Activated naive CD4-positive, alpha-beta T cell treated with anti-CD3 and anti-CD28 coated beads, Interleukin-2, amount 10 ng/mL, durations not matched to agents 5 hours and 36 hours (primary cell): ENCODE measurements at places on chromosomes 1 and 21. TPM values are rescaled to one million over a fixed set of nuclear protein-coding genes. Genes with fewer than 3 reads are reported as not detected.

Gene HES3
- not detected for total RNA-seq

Gene MRAP
- not detected for total RNA-seq

Gene PTTG1IP
- total RNA-seq: 79.3 TPM

Gene CA14
- not detected for total RNA-seq

Gene OVAAL
- not detected for total RNA-seq

Gene A3GALT2
- total RNA-seq: not detected

Gene RGS5
- total RNA-seq: 4.3 TPM

Gene TMEM81
- total RNA-seq: 3.1 TPM

Gene DCST1
- not detected for total RNA-seq

Gene SNX27
- total RNA-seq: 21.7 TPM

Gene DPT
- total RNA-seq: not detected

Gene CRYBG2
- total RNA-seq: 1.4 TPM
